ENCODE measurements at places on chromosomes 2 and 18. TPM values are rescaled to one million over a fixed set of nuclear protein-coding genes. Genes with fewer than 3 reads are reported as not detected.

- H3K27me3 ChIP-seq = no peaks in the 10 kb centered on the region
- H3K4me3 ChIP-seq = no peak overlapping the region
- H3K36me3 ChIP-seq = no peaks in the 10 kb centered on the region
Observed at GRCh38 chr2:119085613-119086012, 72.9 kb downstream of the C1QL2 start.

- no peak overlapping the region for H3K4me3 ChIP-seq
- no peaks in the 10 kb centered on the region for H3K27me3 ChIP-seq
- DNase-seq = no peak
- H3K27ac ChIP-seq = no peak overlapping the region
Observed at GRCh38 chr2:143081616-143082015, 47.6 kb upstream of the ARHGAP15 start.

FAM237A gene
- total RNA-seq = not detected

DNA sequence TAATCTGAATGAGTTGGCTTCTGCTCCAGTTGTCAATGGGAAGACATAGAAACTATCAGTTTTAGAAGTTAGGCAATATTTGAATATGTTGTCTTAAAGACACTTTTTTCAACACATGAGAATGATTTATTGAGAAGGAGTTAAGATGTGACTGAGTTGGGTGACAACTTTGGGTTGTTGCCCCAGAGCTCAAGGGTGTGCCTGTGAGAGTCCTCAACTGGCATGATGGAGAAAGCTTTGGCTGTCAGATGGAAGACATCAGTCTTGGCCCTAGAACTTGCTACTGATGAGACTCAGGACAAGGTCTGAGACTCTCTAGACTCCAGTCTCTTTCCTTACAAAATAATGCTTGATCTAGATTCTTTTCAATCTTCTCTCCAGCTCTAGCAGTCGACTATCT is 69.0 kb upstream of the CTAGE1 start:
- no peak overlapping the region for H3K4me3 ChIP-seq
- no peak for DNase-seq
- no peaks in the 10 kb centered on the region for H3K27me3 ChIP-seq
- no peaks in the 10 kb centered on the region for H3K36me3 ChIP-seq
- no peak overlapping the region for H3K27ac ChIP-seq

Measured in activated CD4-positive, alpha-beta T cell treated with anti-CD3 and anti-CD28 coated beads, Interleukin-2, amount 10 ng/mL, durations not matched to agents 7 days and 5 days (primary cell).